ENCODE measurements at places on chromosomes 6 and 20.

GRCh38 chr20:38893565-38894090 lies 32.6 kb upstream of the FAM83D start:
- DNase-seq, result peak; percentile 80

DNA sequence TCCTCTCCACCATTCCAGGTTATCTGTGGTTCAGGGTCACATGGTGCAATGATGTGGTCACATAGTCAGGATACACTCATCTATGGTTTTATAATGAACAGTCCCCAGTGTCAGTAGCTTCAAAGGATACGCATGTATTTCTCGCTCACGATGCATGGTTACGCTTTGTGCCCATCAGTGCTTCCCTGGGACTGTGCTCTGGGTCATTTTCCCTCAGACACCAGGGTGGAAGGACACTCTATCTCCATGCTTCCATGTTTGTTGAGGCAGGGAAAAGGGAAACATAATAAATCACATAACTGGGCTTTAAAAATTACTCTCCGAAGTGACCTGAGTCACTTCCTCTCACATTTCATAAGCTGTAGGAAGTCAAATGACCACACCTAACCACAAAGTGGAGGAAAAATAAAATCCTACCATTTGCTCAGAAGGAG lies 394.8 kb upstream of the NOX3 start:
- DNase-seq, result no peak

DNA sequence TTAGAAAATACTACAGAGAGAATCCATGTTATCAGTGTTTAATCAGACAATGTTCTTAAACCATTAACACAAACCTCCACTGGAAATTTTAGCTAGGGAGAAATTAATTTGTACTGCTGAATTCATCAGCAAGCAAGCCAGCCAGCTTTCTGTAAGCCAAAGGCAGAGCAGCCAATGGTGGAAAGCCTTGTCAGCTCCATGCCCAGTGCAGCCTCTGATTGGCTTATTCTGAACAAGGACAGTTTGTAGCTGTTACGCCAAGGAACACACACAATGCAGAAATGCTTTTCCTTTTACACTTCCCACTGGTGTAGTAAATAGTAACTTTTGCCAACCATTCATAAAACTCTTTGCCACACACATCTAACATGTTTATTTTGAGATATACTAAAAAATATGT lies 265.0 kb downstream of the TENT5A start:
- peak; percentile 67 for DNase-seq

DNA sequence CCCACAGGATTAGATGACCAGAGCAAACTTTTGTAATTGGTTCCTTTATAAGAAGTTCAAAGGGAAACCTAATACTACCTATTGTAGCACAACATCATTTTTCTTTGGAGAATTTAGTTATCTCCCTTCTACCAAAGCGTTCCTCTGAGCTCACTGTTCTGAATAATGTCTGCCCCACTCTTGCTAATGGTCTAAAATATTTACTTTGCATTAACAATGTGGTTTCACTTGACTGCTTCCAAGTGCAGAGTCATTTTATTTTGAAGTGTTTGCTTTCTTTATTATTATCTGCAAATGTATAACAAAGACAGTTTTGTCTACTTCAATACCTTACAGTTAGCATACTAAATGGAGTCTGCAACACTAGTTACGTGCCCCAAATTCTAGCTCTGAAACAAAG lies 15.0 kb downstream of the TRAPPC3L start:
- no peak for DNase-seq

- DNase-seq, result peak; percentile 42
These were observed 4.9 kb upstream of the DLL1 start for GRCh38 chr6:170295510-170296422.

DNA sequence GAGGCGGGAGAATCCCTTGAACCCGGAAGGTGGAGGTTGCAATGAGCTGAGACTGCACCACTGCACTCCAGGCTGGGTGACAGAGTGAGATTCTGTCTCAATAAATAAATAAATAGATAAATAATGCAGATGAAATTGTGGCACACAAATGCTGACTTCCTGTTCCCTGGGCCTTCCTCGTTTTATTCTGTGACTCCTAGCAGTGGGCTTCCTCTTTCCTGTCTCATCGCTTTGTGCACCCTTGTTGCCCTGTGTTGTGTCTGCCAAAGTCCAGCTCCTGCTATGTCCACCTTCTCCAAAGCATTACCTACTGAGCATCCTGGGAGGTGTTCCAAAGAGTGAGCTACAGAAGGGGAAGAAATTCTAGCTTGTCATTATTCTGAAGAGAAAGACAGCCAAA lies 100.2 kb upstream of the TIAM2 start:
- DNase-seq, result no peak

DNA sequence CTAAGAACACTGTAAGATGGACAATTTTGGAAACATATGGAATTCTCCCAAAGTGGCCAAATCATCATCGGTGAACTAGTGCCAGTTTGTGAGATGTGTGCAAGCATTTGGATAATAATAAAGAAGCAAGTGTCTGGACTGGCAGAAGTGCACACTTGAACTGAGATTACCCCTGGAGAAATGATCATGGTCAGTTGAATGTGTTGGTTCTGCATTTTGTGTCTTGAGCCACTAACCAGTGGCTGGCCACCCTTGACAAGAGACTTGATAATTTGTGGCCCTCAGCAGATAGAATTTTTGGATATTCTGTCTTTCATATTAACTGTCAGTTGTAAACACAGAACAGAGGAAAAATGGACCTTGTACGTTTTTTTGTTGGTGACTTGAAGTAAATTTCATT lies 37.4 kb downstream of the CITED2 start:
- no peak for DNase-seq

- DNase-seq, result no peak
These were observed 45.2 kb downstream of the HDGFL1 start for GRCh38 chr6:22614547-22614946.

DNA sequence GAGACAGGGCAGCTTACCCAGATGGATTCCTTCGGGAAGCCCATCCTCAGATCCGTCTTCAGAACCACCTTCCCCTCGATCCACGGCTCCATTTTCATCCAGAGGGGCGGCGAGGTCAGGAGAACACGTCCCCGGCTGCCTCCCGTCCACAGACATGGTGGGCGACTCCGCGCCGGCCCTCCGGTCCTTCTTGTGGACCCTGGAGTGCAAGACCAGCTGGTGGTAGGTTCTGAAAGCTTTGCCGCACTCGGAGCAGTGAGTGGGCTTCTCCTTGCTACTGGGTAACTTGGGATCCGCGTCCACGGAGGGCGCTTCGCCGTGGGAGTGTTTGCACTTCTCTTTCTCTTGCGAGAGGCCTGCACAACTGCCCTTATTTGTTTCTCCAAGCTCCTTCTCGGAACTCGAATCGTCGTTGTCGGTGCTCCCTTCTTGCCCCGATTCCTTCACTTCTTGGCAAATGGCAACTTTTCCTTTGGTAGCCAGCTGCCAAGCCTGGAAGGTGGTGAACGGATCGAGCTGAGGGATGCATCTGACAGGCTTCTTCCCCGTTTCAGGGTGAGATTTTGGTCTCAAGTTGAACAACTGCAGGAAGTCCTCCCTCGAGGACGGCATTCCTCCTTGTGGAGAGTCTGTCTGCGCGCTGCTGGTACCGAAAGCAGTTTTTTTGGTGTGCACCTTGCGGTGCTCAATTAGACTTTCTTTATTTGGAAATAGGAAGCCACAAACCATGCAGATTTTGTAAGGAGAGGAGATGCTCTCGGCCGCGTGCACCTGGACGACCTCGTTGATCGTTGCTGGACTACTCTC lies 12.0 kb downstream of the ZNF217 start:
- no peak for DNase-seq

- peak; percentile 46 for DNase-seq
These were observed 590.9 kb upstream of the CITED2 start for GRCh38 chr6:139965393-139965792.

- DNase-seq, result peak; percentile 54
These were observed 94.3 kb downstream of the JPH2 start for GRCh38 chr20:44092551-44093248.

- DNase-seq, result no peak
These were observed 248.0 kb upstream of the PRDM1 start for GRCh38 chr6:105838171-105838570.

Data from testis (tissue), 5 donors.